ENCODE measurements at places on chromosomes 5 and 9.

DNA sequence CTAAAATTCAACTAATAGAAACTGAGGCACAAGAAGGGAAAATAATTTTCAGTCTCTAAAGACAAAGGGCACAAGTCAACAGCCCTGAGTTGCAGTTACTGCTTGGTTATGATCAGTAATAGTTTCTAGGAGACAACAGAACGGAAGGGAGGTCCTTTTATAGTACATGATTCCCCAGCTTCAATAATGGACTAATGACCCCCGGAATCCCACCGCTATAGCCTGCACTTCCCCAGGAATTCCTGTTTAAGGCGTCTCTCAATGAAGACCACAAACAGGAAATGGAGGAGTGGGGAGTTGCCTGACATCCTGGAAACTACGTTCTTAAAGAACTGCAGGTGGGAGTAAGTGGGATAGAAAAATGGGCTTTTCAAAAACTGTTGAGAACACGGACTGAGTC, 60.6 kb downstream of the DIAPH1 start:
- DNase-seq, result no peak

- DNase-seq, result no peak
Observed at GRCh38 chr9:97419309-97419867, 7.5 kb downstream of the TDRD7 start.

DNA sequence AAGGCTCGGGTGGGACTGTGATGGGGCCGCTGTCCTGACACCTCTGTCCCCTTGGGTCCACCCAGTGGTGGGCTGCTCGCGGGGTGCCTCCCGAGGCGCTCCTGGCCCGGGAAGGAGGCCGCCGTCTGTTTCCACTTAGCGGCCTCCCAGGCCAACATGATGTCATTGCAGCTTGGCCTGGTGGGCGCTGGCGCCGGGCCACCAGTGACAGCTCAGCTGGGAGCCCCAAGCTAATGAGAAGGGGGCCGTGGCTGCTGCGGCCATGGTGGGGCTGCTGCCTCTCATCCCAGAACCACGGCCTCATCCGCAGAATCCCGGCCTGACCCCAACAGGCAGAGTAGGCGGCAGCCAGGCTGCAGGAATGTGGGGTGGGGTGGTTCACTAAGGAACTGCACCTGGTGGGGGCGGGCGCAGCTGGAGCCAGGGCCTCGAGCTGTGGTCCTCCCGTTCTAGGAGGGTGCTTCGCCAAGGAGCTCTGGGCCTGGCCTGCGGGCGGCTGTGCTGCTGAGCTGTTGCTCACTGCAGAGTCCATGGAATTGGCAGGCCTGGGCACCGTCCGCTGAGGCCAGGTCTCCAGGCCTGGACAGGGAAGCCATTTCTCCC, 123.5 kb upstream of the COL5A1 start:
- DNase-seq, result no peak

- DNase-seq, result no peak
Observed at GRCh38 chr5:159955056-159955624, 38.9 kb downstream of the ADRA1B start.

- no peak for DNase-seq
Observed at GRCh38 chr5:138369706-138370105, 17.2 kb downstream of the KDM3B start.

DNA sequence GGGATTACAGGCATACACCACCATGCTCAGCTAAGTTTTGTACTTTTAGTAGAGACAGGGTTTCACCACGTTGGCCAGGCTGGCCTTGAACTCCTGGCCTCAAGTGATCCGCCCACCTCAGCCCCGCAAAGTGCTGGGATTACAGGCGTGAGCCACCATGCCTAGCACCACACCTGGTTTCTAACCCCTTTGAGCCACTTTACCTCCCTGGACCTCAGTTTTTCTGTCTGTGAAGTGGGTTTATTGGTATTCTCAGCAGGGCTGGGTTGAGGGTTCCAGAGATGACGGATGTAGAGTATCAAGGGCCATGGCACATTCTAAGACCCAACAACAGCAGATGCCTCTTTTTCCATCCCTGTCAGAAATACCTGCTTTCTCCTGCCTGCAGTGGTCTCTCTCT, 38.6 kb downstream of the AMBP start:
- DNase-seq, result no peak

- DNase-seq, result no peak
Observed at GRCh38 chr9:135608999-135609317, 30.4 kb downstream of the GLT6D1 start.

GRCh38 chr9:136336156-136336870, 9.0 kb downstream of the GPSM1 start:
- DNase-seq, result no peak

- DNase-seq, result no peak
Observed at GRCh38 chr5:159444441-159445082, 114.3 kb upstream of the IL12B start.

- DNase-seq, result no peak
Observed at GRCh38 chr5:36734422-36734821, 128.0 kb downstream of the SLC1A3 start.

DNA sequence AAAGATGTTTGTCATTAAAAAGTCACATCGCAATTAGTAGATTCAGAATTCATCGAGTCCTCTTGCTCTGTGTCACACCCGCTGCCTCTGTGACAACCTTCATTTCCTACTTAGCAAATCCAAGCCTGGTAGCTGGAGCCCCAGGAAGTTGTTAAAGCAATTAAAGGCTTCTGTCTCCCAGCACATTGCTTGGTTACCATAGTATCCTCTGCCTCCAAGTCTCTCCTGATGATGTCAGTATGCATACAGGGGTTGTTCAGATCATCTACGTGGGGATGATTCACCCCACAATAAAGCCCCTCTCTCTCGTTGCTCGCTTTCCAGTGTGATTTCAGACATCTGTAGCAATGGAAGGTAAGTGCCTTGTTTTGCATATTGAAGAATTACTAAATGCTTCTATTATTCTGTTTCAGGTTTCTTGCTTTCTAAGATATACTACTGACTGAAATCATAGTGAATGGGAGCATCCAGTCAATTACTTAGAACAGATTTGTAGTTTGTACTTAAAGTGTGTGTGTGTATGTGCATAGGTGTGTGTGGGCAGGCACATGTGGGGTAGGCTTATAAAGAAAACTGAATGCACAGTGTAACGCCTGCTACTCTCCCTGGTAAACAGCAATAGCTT, 52.9 kb downstream of the PAM start:
- no peak for DNase-seq

DNA sequence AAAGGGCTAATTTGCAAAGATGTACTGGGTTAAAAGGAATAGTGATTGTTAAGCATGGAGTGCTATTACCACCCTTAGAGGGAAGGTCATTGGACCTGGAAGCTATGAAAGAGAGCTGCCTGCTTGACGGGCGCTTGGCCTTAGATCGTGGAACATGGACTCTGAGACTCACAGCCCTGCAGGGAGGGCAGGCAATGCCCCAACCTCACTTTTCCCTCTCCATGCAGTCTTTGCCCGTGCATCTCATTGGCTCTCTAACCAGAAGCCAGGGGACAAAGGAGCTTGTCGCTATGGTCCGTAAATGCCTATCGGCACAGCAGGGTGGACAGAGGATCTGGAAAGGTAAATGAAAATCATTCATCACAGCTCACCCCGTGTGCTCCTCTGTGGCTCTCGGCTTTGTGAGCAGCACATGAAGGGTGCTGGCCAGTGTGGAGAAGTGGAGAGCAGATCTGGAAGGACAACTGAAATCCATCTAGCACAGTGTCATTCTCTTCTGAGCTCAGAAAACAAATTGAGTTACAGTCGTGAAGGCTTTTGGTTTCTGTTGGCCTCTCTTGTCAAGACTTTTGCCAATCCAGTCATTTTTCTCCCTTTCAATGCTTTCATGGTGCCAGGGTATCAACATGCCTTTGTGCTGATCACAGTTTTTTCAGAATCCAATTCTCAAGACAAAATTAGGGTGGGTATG, 186.2 kb downstream of the SNX18 start:
- DNase-seq, result no peak

- no peak for DNase-seq
Observed at GRCh38 chr9:134526584-134527477, 114.8 kb upstream of the COL5A1 start.

GRCh38 chr9:118215549-118215948, 511.3 kb downstream of the TLR4 start:
- DNase-seq, result no peak

GRCh38 chr5:61926911-61927310, 379.1 kb upstream of the KIF2A start:
- DNase-seq, result no peak

DNA sequence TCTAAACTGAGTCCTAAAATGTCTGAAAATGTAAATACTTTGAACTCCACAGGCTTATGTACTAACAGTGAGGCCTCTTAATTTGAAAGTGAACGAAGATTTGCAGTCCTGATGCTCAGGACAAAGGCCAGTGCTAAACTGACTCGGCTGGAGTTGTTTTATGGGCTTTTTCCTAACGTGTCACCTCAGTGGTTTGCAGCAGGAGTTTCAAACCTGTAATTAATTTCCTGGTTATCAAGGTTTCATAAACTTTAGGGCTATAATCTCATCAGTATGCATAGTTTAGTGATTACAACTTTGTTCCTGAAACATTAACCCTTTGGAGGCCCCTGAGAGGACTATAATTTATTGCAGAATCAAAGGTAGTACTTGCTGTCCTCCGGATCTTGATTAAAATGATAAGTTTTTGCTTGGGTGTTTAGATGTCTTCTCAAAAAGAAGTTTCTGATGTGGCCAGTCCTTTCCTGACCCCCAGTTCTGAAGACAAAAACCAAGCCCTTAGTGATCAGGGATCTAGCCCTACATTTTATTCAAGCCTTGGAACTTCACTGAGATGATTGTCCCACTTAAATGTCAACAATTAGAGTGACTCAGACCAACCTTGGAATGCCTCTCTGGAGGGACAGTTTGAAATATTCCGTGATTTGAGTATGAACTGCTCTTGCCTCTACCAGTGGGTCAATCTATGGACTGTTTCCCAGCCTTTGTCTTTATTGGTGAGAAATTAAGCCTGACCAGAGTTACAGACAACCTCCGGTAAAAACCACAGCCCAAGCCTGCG, 11.1 kb upstream of the S100Z start:
- DNase-seq, result no peak

DNA sequence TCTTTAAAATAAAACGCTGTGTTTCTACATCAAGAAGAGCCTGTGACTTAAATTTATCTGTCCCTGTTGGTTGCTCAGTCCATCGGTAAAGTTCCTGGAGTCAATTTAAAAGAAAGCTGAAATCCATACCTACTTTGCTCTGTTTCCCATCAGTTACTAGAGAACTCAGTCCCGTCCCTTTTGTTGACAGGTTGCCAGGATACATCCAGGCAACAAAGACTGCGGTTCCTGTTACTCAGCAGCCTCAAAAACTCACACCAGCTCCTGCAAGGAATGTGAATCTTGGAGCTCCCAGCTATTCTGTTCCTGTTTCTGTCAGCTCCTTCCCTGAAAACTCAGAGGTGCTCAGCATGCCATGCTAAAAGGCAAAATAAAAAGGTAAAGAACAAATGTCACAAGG, at the start of gene ZNF474:
TSS of gene ZNF474 (plus strand) at position 241 of the 400 bp plus-strand sequence. CDS start 22,445 bp downstream, outside the sequence.
- DNase-seq, result no peak

DNA sequence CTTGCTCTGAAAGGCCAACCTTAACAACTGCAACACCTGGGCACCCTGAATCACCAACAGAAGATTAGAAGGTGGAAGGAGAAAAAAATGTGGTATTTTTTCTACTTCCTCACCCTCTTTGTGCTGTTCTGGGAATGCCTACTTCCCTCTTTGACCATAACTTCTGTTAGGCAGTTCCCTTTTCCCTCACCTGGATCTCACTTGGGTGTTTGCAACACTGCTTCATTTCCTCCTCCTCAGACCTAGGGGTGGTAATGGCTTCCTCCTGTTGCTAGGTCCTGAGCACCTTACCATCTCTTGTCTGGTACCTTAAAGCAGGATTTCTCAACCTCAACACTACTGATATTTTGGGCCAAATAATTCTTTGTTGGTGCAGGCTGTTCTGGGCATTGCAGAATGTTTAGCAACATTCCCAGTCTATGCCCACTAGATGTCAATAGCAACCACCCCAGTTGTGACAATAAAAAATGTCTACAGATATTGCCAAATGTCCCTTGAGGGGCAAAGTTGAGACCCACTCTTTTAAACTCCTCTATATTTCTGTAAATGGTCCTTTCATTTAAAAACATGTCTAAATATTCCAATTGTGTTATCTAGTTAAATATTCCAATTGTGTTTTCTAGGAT, 300.0 kb upstream of the VLDLR start:
- no peak for DNase-seq

- DNase-seq, result no peak
Observed at GRCh38 chr9:123344192-123344949, 11.6 kb upstream of the CRB2 start.

DNA sequence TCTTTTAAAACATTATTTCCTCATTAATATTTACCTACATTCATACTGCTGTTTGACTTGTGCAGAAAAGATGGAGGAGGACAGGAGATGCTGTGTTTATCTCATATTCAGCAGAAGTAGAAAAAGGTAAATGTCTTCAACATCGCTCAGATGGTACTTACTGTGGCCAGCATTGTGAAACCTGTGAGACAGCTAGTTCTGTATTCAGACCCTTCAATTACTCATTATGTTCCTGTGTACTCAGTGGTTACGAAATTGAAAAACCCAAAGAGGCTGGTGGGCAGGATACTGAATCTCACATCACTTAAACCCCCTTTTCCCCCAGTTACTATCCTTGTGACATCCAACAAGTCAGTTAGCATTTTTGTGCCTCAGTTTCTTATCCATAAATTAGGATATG, 216.0 kb downstream of the KDM4C start:
- DNase-seq, result no peak

DNA sequence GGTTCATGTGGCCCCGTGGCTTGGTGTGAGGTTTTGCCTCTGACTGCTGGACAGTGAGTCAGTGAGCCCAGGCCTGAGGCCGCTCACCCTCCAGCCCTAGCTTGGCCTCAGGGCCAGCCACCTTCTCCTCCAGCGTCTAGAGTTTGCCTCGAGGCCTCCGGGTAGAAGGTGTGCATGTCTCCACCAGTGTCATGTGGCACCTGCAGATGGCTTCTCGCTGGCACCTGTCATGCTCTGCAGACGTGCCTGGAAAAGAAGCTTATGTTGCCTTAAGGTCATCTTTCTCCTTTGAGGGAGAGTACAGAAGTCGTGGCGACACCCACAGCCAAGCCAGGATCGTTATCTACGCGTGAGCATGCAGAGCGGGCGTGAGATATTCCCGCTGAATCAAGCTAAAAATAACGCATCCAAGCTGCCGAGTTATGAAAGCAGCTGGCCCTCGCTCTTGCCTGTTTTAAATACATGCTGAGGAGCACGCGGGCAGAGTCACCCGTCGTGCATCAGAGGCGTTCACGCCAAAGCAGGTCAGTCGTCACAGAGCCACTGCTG, 79.7 kb upstream of the FCN2 start:
- no peak for DNase-seq

All from stimulated activated CD4-positive, alpha-beta T cell treated with anti-CD3 and anti-CD28 coated beads, Interleukin-2, amount 100 ng/mL, for 4 hours (primary cell).